ENCODE measurements at places on chromosomes 7 and 10.

GRCh38 chr7:2040893-2041270 is 191.9 kb downstream of the MAD1L1 start:
- DNase-seq, result no peak

DNA sequence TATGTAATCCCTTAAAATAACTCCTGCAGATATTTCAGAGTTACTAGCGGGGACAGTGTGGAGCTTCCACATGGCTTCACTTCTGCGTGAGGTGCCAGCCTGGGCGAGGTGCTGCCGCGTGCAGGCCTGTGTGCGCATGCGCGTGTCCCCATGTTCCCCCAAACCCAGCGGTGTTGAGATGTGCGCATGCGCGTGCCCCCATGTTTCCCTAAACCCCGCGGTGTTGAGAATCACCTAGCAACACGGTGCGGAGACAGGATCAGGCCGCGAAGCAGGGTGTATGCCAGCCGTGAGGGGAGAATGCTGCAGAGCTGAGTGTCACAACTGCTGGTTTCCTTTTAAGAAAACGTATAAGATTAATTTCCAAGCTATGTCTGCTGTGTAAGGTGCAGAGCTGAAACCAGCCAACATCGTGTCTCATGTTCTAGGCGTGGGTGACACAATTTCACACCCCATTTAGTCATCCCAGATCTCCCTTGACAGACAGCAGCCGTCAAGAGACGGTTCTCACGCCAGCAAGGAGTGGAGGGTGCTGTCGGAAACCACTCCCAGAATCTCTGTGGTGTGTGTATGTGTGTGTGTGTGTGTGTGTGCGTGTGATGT is 71.9 kb upstream of the ADARB2 start:
- no peak for DNase-seq

DNA sequence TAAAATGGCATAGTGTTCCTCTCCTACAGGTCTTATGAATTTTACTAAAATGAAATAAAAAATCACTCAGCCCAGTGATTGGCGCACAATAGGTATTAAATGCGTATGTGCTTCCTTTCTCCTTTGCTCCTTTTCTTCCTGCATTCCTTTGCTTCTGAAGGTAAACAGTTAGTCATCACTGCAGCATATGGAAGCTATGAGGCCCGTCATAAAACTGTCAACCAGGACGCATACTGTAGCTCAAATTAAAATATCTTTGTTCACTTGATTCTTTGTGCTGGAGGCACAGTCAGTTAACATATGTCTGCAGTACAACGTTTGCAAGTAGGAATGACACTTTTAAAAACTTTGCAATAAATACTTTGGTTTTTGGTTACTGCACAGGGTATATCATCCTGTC is 374.7 kb downstream of the TCERG1L start:
- no peak for DNase-seq

GRCh38 chr10:33337326-33337957 is 3.0 kb upstream of the NRP1 start:
- DNase-seq, result no peak

GRCh38 chr7:28984217-28984616 is 26.1 kb upstream of the TRIL start:
- no peak for DNase-seq

- no peak for DNase-seq
Observed at GRCh38 chr10:130927157-130927556, 384.4 kb downstream of the TCERG1L start.

- DNase-seq, result no peak
Observed at GRCh38 chr10:73590881-73591799, at the start of gene USP54. TSS of gene USP54 (minus strand) at chr10:73591342. CDS start at chr10:73575658, 15,684 bp downstream.
